Naive thymus-derived CD8-positive, alpha-beta T cell (primary cell): ENCODE measurements at places on chromosomes 16 and 17. TPM values are rescaled to one million over a fixed set of nuclear protein-coding genes. Genes with fewer than 3 reads are reported as not detected.

- H3K27ac ChIP-seq: no peak overlapping the region
- peaks cover 5% of the 10 kb centered on the region for H3K36me3 ChIP-seq
- no peak for DNase-seq
- peak overlapping the region; percentile 80 for H3K4me3 ChIP-seq
- peaks cover 11% of the 10 kb centered on the region for H3K4me1 ChIP-seq
- H3K27me3 ChIP-seq: peaks cover 63% of the 10 kb centered on the region
These were observed 10.9 kb upstream of the ZFHX3 start for GRCh38 chr16:73058616-73059409.

- no peak for DNase-seq
- peaks cover 5% of the 10 kb centered on the region for H3K4me1 ChIP-seq
- H3K27me3 ChIP-seq: peaks cover 26% of the 10 kb centered on the region
- no peaks in the 10 kb centered on the region for H3K36me3 ChIP-seq
- no peak overlapping the region for H3K27ac ChIP-seq
- no peak overlapping the region for H3K4me3 ChIP-seq
These were observed 2.1 kb downstream of the CASKIN1 start for GRCh38 chr16:2194166-2194834.

TMC5 gene
- total RNA-seq: not detected

GRCh38 chr16:83568345-83568744 is 239.4 kb upstream of the HSBP1 start:
- H3K4me1 ChIP-seq: no peaks in the 10 kb centered on the region
- no peak overlapping the region for H3K4me3 ChIP-seq
- no peak for DNase-seq
- peaks cover 2% of the 10 kb centered on the region for H3K27me3 ChIP-seq
- H3K27ac ChIP-seq: no peak overlapping the region

NEK8 gene
- total RNA-seq: 15.1 TPM

GRCh38 chr17:11241611-11242226 is 706 bp downstream of the SHISA6 start:
- peaks cover 35% of the 10 kb centered on the region for H3K27me3 ChIP-seq
- no peak for DNase-seq
- no peak overlapping the region for H3K4me3 ChIP-seq
- H3K36me3 ChIP-seq: no peaks in the 10 kb centered on the region

- no peak overlapping the region for H3K27ac ChIP-seq
- H3K27me3 ChIP-seq: no peaks in the 10 kb centered on the region
- H3K4me3 ChIP-seq: no peak overlapping the region
- H3K36me3 ChIP-seq: peaks cover 9% of the 10 kb centered on the region
- H3K4me1 ChIP-seq: peaks cover 3% of the 10 kb centered on the region
These were observed 16.1 kb downstream of the AMFR start for GRCh38 chr16:56409195-56409594.

DNA sequence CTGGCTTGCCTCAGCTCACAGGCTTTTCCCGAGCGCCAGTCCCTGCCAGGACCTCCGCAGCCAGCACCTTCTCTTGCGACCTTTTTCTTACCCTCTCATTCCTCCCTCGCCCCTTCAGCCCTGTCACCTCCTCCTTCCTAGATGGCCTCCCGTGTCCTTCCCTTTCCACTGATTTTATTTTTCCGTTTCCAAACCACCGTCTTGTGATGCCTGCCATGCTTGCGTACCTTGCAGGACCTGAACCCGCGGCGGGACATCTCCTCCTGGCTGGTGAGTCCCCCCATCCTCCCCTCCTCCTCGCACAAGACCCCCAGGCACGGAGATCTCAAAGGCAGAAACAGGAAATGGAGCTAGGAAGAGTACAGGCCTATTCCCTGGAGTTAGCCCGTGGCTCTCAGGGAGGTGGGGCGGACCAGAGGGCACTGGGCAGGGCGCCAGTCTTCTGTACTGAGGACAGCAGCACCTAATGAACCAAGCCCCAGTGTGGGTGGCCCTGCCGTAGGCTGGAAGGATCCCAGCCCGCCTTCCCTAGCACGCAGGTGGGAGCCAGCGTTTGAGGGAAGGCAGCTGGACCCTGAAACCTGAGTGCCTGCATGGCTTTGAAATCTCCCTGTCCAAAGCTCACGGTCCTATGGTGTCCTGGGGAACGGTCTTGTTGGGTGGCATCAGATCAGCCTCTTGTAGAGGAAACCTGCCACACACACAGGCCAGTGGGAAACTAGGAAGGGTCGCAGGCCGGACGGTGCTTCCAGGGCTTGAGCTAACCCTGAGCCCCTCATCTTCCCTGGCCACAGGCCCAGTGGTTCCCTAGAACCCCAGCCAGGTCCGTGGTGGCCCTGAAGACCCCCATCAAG is 612 bp downstream of the CISD3 start:
- H3K27ac ChIP-seq: peak overlapping the region; percentile 91
- DNase-seq: no peak
- H3K36me3 ChIP-seq: peaks cover 14% of the 10 kb centered on the region
- H3K27me3 ChIP-seq: no peaks in the 10 kb centered on the region
- peaks cover 33% of the 10 kb centered on the region for H3K4me1 ChIP-seq

DNA sequence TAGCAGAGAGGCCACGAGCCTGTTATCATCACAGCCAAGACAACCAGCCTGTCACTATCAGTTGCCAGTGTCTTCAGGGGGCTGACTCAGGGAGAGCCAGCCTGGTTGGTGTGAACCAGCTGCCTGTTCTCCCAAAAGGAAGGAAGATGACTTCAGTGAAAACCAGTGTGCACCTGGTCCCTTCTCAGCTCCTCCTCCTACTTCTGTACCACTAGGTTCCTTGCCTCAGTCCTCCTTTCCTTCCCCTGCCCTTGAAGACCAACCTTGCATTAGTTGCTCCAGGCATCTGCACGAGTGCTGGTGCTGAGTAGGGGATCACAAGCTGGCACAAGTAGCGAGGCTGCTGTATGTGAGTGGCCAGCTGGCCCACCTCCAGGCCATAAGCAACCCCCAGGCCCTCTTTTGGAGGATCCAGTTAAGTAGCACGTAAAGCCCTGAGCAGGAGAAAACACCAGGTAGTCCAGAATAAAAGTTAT is 8.5 kb downstream of the TUBG1 start:
- no peaks in the 10 kb centered on the region for H3K27me3 ChIP-seq
- peaks cover 15% of the 10 kb centered on the region for H3K36me3 ChIP-seq
- H3K27ac ChIP-seq: no peak overlapping the region
- H3K4me3 ChIP-seq: no peak overlapping the region

- H3K27me3 ChIP-seq: no peaks in the 10 kb centered on the region
- H3K36me3 ChIP-seq: no peaks in the 10 kb centered on the region
- no peak overlapping the region for H3K27ac ChIP-seq
- peaks cover 2% of the 10 kb centered on the region for H3K4me1 ChIP-seq
- H3K4me3 ChIP-seq: no peak overlapping the region
- DNase-seq: no peak
These were observed 38.7 kb downstream of the ZFPM1 start for GRCh38 chr16:88491560-88492310.

GRCh38 chr17:82786427-82786826 is 34.6 kb downstream of the TBCD start:
- H3K4me1 ChIP-seq: peaks cover 13% of the 10 kb centered on the region
- DNase-seq: no peak
- no peak overlapping the region for H3K27ac ChIP-seq

DNA sequence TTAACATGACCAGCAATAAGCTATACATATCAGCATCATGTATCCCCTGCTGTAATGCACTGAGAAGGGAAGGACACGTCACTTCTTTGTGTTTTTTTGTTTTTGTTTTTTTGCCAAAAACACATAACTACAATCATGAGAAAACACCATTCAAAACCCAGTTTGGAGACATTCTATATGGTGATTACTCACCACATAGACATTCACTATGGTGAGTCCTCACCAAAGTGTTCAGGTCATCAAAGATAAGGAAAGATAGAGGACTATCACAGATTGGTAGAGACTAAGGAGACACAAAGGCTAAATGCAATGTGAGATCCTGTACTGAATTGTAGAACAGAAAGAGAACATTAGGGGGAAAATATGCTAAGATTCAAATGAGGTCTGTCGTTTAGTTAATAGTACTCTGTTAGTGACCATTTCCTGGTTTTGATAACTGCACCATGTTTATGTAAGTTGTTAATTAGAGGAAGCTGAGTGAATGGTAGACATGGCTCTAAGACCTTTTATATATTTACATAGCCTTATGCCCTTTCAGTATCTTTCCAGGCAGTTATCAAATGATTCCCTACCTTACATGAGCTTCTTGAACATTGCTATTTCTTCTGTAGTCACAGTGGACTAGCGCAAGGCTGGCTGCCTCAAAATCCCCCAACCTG is 46.6 kb downstream of the PIK3R5 start:
- H3K27ac ChIP-seq: peak overlapping the region; percentile 30
- H3K4me3 ChIP-seq: no peak overlapping the region
- H3K27me3 ChIP-seq: no peaks in the 10 kb centered on the region
- DNase-seq: no peak
- peaks cover 24% of the 10 kb centered on the region for H3K4me1 ChIP-seq
- H3K36me3 ChIP-seq: peaks cover 27% of the 10 kb centered on the region

- DNase-seq: no peak
- H3K27ac ChIP-seq: peak overlapping the region; percentile 68
These were observed 1.7 kb downstream of the NUPR1 start for GRCh38 chr16:28537076-28537475.

DNA sequence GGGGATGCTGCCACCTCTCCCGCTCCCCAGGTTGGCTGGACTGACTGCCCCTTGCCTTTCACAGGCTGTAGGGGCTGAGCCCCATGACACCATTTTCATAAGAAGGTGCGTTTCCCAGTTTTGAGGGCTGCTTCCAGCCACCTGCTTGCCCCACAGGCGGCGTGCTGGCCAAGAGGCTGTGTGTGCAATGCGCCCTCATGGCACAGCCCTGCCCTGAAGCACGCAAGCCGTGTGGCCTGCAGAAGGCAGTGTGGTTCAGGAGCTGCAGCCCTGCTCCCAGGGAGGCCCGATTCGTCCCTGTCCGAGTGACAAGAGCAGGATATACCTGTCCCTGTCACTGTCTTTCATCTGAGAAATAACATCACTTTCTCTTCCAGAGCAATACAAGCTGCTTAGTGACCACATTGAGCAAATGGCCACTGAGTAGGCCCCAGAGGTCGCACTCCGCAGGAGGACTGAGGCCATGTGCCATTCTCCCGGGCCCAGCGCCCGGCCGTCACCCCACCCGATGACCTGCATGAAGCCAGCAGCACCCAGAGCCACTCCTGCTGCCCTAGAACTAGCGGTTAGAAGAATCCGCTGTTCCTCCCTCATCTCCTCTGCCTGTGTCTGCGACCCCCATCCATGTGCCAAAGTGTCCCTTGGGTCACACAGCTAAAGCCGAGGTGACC is 24.2 kb downstream of the CIBAR2 start:
- H3K36me3 ChIP-seq: peaks cover 5% of the 10 kb centered on the region
- peaks cover 6% of the 10 kb centered on the region for H3K4me1 ChIP-seq
- no peak overlapping the region for H3K27ac ChIP-seq
- no peak overlapping the region for H3K4me3 ChIP-seq
- no peak for DNase-seq
